Esophagus mucosa (tissue), 1 donor: ENCODE measurements at places on chromosomes 16 and 17. TPM values are rescaled to one million over a fixed set of nuclear protein-coding genes. Genes with fewer than 3 reads are reported as not detected.

Gene PRSS33
- not detected for total RNA-seq

DNA sequence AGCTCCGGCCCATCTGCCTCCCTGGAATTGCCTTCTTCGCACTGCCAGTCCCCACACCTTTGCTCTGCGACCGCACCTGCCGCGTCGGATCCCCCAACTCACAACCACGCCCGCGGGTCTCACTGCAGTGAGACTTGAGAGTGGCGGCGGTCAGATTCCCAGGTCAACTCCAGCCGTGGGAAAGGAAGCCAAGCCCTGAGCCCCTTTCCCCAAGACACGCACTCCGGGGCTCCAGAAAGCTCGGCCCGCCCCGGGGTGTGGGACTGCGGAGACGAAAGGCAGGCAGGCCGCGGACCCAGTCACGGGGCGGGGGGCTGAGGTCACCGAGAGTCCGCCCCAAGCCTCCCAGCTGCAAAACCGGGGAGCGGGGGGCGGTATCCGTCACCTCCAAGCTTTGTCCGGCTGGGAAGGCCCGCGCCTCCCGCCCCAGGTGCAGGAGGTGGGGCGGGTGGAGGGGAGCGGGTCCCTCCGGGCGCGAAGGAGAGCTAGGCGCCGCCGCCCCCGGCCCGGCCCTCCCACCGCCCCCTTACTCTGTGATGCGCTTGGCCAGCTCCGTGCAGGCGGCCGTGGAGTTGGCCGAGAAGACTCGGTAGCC lies 615 bp downstream of the PRPSAP1 start:
- ATAC-seq = peak; percentile 40

Gene SOX9
- total RNA-seq = 20.3 TPM

Gene MT1G
- total RNA-seq = 26.3 TPM

GRCh38 chr16:88761830-88762229 lies 23.2 kb downstream of the PIEZO1 start:
- ATAC-seq = no peak

DNA sequence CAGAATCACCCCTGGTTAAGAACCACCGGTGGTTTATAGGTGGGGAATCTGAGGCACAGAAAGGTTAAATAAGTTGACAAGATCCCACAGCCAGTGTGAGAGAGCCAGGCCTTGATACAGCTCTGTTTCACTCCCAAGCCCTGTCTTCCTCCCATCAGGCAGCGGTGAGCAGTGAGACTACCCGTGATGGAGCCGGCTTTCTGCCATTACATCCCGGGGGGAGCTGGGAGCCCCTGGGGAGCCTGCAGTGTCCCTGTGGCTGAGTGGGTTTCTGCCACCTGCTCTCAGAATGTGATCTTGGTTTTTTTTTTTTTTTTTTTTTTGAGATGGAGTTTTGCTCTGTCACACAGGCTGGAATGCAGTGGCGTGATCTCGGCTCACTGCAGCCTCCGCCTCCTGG lies 66.4 kb downstream of the ABCC1 start:
- ATAC-seq = no peak

Gene TBC1D28
- not detected for total RNA-seq

- no peak for ATAC-seq
Measured at GRCh38 chr17:67051155-67051538, 6.8 kb downstream of the CACNG1 start.

Gene SEPTIN1
- total RNA-seq = 2.4 TPM

Gene GRB7
- total RNA-seq = 45.3 TPM

Gene ASIC2
- total RNA-seq = not detected

- no peak for ATAC-seq
Measured at GRCh38 chr16:46729326-46729995, 18.7 kb downstream of the MYLK3 start.

DNA sequence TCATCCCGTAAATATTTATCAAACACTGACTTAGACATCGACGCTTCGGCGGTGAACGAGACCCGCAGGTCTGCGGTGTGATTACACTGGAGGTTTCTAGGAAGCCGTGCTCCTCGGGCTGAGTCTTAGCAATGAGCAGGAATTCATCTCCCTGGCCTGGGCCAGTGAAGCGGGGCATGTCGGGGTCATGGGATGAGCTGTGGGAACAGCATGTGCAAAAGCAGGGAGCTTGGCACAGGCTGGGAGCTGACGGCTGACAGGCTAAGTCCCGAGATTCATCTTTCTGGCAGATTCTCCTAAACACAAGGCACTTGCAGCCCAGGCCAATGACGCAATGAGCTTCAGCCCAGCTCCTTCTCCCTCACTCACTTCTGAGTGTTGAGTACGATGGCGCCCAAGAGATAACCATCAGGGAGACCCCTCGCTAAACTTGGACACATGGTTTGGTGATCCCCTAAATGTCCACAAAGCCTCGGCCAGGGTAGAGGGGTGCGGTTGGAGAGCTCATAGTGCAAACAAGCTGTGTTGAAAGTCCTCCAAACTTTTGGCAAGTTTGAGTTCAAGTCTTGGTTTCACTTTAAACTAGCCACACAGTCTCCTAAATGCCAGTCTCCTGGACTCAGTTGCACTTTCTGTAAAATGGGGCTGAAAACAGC lies 12.8 kb downstream of the CRISPLD2 start:
- peak; percentile 11 for ATAC-seq

- ATAC-seq = peak; percentile 64
Measured at GRCh38 chr16:84786605-84787262, 33.1 kb upstream of the CRISPLD2 start.
